T-cell (primary cell): ENCODE measurements at places on chromosomes 1 and 21.

DNA sequence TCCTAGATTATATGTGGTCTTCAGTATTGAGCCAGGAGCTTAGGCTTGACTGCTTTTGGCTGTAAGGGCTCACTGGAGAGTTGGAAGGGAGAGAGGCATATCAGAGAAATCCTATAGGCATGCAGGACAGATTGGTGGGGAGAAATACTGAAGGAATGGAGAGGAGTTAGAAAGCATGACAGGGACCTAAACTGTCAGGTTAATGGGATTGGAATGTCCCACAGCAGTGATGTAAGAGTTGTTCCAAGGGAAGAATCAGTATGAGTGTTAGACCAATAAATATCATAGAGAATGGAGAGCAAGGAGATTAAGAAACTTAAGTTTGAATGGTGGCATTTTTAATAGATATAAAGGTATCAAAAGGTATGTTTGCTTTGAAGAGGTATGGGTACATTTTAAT is 39.7 kb downstream of the SLC35A3 start:
- no peak for DNase-seq

DNA sequence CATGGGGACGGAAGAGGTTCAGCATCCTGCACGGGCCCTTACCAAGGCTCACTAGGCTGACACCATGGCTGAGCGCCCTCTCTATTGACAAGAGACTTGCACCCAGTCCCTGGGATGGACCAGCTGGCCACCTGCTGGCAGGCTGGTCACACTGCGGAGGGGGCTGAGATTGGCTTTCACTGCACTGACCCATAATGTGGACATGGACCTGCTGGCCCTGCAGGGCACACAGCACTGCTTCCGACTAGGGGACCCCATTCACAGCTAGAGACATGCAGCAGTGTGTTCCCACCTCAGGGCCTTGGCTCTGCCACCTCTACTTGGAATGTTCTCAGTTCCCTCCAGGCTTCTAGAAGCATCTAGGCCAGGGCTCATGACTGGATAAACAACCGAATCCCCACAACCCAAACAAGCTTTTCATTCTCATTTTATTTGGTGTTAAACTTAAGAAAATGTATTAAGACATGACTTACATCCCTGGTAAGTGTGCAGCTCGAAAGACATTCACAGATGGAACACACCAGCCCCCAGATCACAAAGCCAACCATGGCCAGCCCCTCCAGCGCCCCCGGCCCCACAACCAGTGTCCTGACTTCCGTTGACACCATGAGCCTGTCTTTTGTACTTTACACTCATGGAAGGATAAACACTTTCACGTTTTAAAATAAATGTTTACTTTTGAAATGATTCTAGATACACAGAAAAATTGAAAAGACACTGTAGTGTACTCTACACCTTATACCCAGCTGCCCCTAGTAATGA is 9.3 kb upstream of the SRARP start:
- peak; percentile 13 for DNase-seq

- no peak for DNase-seq
Measured at GRCh38 chr1:234330843-234331215, 42.4 kb upstream of the COA6 start.

GRCh38 chr1:205285381-205286101 is 36.0 kb downstream of the NUAK2 start:
- peak; percentile 62 for DNase-seq

GRCh38 chr1:154115180-154115579 is 39.7 kb downstream of the NUP210L start:
- no peak for DNase-seq

DNA sequence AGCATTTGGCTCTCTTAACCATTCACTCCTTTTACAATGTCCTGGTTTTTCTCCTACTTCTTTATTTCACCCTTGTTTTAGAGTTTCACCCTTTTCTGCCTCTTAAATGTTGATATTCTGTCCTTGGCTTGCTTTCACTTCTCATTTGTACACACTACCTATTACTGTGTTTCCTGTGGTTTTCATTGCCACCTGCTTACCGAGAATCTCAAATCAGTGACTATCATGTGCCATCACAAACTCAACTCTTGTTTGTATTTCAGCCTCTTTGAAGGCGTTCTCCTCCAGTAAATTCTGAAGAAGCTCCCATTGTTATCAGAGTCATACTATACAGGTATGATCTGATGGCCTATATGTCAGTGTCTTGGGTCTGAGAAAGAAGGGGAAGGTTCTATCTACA is 65.7 kb downstream of the NPHS2 start:
- DNase-seq: no peak

GRCh38 chr1:236514703-236515442 is 8.9 kb upstream of the LGALS8 start:
- no peak for DNase-seq

- DNase-seq: no peak
Measured at GRCh38 chr1:166083887-166084286, 82.9 kb downstream of the FAM78B start.

DNA sequence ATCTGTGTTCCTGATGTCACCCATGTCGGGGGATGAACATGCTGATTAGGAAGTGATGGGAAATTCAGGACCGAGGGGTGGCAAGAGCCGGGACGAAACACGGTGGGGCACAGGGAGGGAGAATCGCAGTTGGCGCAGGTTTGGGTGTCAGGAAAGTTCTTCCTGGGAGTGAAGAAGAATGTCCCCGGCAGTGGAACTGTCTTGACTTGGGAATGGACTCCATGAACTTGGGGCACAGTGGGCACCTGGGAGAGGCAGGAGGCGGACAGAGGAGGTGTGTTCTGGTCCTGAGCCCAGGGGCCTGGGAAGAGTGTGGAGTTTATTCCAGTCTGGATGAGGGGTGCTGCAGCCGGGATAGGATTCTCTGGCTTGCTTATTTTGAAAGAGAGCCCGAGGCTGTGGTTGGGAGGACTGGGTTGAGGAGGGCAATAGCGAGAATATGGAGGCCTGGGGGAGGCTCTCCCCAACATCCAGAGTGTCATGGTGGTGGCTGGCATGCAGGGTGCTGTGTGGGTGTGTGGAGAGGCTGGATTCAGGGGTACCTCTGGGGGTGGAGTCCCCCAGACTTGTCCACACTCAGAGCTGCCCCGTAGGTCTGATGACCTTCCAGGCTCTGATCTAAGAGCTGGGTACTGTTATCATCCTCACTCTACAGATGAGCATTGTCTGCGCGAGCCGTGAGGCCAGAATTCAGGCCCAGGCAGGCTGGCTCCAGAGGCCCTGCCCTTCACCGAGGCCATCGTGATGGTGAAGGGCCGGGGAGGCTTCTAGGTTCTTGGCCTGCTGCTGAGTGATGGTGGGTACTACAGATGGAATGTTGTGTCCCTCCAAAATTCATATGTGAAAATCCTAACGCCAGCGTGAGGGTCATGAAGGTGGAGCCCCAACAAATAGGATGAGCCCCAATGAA is 274.5 kb upstream of the C1orf174 start:
- DNase-seq: no peak

GRCh38 chr1:38565020-38565491 is 294.5 kb downstream of the RRAGC start:
- DNase-seq: no peak

DNA sequence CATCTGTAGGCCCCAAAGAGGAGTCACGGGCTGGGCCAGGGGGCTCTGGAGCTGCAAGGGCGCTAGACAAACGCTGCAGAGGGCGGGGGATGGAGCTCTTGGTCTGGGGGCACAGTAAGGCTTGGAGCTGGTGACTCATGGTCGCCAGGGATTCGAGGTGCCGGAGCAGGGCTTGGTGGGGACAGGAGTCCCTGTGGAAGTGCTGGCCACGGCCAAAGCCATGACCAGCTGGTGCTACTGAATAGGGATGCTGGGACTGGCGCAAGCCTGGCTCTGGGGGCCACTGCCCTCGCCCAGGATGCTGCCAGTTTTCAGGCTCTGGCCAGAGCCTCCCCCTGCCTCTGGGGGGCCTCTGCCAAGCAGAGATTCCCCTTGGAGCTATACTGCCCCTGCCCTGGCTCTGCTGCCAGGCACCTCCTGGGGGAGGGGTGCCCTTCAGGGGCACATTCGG is 25.2 kb downstream of the SPOCD1 start:
- no peak for DNase-seq

DNA sequence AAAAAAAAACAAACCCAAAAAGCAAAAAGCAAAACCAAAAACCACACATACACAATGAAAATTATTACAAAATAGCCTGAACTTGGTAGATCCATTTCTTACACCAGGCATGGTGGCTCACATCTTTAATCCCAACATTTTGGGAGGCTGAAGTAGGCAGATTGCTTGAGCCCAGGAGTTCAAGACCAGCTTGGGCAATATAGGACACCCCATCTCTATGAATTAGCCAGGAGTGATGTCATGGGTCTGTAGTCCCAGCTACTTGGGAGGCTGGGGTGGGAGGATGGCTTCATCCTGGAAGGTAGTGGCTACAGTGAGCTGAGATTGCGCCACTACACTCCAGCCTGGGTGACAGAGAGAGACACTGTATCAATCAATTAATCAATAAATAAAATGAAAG is 42.1 kb upstream of the SCAF4 start:
- no peak for DNase-seq

DNA sequence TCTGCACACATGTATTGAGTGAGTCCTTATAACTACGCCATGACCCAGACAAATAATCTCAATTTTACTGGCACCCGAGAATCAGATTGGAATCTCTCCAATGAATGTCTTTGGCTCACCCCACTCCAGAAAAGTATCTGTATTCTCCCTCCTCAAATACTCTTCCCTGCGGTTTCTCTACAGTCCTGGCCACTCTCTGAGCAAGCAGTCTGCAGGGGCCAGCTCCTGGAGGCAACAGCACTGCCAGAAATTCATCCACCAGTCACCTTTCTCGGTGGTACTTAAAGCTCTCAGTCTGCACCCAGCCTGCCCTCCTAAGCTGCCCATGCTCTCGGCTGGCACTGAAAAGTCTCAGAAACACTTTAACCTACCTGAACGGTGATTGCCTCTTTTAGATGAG is 16.1 kb upstream of the LYST start:
- DNase-seq: no peak

DNA sequence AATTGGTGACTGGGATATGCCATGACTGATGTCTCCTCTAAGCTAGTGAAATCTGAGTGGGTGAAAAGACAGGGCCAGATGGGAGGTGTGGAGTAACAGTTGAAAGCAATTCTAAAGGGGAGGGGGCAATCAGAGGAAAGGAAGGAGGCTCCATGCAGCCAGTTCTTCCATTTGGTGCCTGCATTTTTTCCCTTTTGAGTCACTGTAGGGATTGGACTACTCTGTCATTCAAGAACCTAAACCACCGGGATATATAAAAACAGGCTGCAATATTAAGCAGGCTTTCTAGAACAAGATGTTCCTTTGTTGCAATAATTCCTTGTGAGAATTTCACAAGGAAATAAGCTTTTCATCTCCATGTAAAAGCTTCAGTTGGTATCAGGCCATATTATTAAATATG is 18.3 kb downstream of the CLIC6 start:
- DNase-seq: no peak
